ENCODE measurements at places on chromosomes 6 and 20.

GRCh38 chr6:169980826-169981450 lies 229.5 kb downstream of the ERMARD start:
- H3K4me3 ChIP-seq: no peak overlapping the region
- H3K27ac ChIP-seq: no peak overlapping the region
- no peaks in the 10 kb centered on the region for H3K36me3 ChIP-seq
- DNase-seq: no peak
- no peaks in the 10 kb centered on the region for H3K4me1 ChIP-seq
- peaks cover 4% of the 10 kb centered on the region for H3K27me3 ChIP-seq

DNA sequence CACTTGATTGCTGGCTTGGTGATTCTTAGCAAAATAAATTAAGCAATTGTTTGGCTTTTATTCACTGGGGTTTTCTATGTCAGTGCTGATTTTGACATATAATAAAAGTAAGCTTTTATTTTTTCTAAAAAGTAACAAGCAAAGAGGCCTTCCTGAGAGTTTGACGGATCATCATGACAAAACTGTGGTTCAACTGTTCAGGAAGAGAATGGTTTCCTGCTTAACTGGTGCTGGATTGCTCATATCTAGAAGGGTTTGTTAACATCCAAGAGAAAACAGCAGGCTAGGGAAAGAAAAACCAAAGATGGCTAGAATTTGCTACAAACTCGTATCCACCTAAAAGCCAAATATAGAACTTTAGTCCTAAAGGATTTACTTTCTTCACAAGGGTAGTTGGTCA lies 21.2 kb downstream of the SERPINB1 start:
- no peak overlapping the region for H3K27ac ChIP-seq
- H3K4me3 ChIP-seq: no peak overlapping the region
- no peak for DNase-seq
- peaks cover 4% of the 10 kb centered on the region for H3K4me1 ChIP-seq
- peaks cover 6% of the 10 kb centered on the region for H3K27me3 ChIP-seq
- peaks cover 14% of the 10 kb centered on the region for H3K36me3 ChIP-seq

DNA sequence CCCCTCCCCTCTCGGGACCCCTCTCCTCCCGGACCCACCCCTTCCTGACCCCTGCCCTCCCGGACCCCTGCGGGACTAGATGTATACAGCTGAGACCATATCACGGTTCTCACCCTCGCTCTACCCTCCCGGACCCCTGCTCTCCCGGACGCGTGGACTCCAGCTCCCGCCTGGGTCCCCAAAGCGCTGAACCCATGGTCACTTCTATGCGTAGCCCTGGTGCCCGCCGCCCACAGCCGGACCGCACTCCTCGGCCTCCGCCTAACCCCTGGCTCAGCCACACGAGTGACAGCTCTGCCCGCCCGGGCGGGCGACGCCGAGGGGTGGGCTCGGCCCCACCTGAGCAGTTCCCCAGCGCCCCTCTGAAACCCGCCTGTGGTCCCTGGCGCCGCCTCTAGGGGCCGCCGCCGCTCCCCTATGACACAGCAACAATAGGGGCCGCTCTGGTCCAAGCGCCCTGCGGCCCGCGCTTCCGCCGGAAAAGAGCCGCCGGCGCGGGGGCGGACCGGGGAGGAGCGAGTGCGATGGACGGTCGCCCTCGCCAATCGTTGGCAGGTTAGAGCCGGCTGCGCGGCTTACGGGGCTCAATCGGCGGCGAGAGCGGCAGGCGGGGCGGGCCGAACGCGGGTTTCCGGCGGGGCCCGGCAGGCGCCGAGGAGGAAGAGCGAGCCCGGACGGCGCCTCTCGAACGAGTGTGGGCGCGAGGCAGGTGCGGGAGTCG lies at the start of gene ADRM1:
ADRM1 (plus strand) TSS at position 657 of the 721 bp plus-strand sequence. CDS start 572 bp downstream, outside the sequence.
- H3K27me3 ChIP-seq: no peaks in the 10 kb centered on the region
- peaks cover 19% of the 10 kb centered on the region for H3K36me3 ChIP-seq
- H3K4me3 ChIP-seq: peak within 1 kb of the TSS; percentile 95
- peak; percentile 98 for DNase-seq
- H3K27ac ChIP-seq: peak within 1 kb of the TSS; percentile 99

DNA sequence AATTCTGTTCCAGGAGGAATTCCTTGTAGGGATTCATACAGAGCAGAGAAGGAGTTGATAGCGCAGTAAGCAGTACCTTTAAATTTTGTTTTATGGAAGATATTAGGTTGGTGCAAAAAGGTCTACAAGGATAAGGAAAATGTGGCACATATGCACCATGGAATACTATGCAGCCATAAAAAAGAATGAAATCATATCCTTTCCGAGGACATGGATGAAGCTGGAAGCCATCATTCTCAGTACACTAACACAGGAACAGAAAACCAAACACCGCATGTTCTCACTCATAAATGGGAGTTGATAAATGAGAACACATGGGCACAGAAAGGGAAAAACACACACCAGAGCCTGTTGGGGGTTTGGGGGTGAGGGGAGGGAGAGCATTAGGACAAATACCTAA lies 37.4 kb upstream of the TXLNB start:
- H3K36me3 ChIP-seq: peaks cover 3% of the 10 kb centered on the region
- H3K4me1 ChIP-seq: peaks cover 44% of the 10 kb centered on the region
- DNase-seq: no peak
- no peak overlapping the region for H3K27ac ChIP-seq
- H3K4me3 ChIP-seq: no peak overlapping the region
- H3K27me3 ChIP-seq: no peaks in the 10 kb centered on the region

GRCh38 chr20:5612581-5613301 lies 137.5 kb upstream of the SHLD1 start:
- peaks cover 16% of the 10 kb centered on the region for H3K36me3 ChIP-seq
- peaks cover 13% of the 10 kb centered on the region for H3K4me1 ChIP-seq
- no peak overlapping the region for H3K4me3 ChIP-seq

GRCh38 chr6:6875818-6876470 lies 231.8 kb upstream of the RREB1 start:
- H3K27me3 ChIP-seq: no peaks in the 10 kb centered on the region
- no peaks in the 10 kb centered on the region for H3K36me3 ChIP-seq
- no peak overlapping the region for H3K27ac ChIP-seq
- H3K4me1 ChIP-seq: peaks cover 9% of the 10 kb centered on the region
